ENCODE measurements at places on chromosomes 3 and 15.

- no peak for DNase-seq
Measured at GRCh38 chr3:64023861-64024223, 548 bp upstream of the PSMD6 start.

DNA sequence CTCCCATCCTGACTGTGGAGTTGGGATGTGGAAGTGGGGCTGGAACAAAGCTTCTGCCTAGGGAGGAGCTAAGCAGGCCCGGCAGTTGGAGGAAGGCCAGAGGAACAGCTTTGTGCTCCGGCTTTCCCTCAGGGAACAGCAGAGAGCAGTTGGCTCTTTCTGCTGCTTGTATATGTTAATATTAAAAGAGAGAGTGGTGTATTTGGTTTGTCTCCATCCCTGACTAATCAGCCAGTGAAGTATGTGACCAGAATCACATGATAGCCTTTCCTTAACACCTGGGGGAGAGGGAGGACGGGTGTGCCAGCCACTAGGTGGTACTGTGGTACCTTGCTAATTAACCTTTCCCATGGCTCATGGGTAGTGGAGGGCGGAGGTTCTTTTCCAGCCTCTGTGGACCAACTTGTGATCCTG lies 10.0 kb downstream of the EIF2B5 start:
- peak; percentile 81 for DNase-seq

DNA sequence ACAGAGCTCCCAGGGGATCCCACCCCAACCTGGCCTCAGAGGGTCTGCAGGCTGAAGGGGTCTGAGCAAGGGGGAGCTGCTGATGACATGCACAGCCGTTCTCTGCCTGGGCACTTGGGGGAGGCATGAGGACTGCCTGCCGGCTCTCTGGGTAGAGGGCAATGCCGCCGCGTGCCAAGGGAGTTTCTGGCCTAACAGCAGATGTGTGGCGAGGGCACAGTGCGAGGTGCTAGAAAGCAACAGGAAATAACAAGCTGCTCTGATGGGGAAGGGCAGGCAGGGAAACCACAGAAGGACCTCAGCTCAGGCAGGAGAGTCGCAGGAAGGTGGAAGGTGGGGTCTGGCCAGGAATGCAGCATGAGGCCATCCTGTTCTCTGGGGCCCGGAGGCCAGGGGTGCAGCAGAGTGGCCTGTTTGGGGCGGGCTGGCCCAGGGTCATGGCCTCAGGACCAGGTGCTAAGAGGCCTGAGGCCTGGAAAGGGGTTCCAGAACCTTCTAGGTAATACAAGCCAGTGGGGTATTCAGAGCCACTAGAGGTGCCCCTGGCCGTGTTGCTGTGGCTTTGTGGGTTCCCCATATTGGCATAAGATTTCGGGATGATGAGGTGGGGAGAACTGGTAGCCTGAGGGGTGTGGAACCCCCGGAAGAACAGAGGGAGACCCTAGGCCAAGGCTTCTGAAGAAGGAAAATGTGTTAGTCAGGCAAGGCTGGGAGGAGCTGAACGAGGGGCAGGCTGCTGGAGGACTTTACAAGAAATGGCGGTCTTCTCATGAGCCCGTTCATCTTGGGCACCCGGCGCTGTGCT lies 41.2 kb downstream of the RGMA start:
- DNase-seq = no peak

DNA sequence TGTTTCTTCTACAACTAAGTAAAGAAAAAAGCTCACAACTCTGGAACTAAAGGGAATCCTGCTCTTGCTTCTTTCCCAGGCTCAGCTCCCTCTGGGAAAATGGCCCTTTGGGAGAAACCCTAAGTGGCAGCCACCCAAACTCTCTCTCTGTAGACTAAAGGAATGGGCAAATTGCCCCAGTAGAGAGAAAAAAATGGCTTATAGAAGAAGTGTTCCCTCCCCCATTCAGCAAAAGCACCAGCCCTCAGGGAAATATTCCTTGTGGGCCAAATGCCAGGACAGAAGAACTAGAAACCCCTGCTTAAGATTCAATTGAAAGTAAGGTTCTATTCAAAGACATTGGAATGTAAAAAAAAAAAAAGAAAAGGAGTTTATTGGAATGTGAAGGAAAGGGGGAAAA lies 603.7 kb upstream of the ALCAM start:
- DNase-seq = no peak

- no peak for DNase-seq
Measured at GRCh38 chr3:149647285-149647684, 10.5 kb downstream of the WWTR1 start.

- no peak for DNase-seq
Measured at GRCh38 chr3:133049491-133049890, 11.3 kb downstream of the TMEM108 start.

- DNase-seq = no peak
Measured at GRCh38 chr3:43086460-43087165, 19.3 kb downstream of the POMGNT2 start.

DNA sequence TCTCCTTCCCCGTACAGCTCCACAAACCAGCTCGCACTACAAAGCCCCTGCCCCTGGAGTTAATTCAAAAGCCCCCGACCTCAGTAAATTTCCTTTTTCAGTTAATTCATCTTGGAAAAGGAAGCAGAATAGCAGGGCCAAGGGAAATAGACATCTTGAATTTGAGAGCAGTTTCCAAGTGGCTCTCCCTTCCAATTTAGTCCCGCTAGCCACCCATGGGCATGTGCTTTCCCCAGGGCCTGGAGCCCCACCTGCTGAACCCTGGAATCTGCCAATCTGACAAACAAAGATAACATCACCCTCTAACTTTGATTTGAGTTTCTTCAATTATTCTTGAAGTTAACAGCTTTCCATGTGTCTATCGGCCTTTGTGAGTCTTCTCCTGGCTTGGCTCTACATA lies 31.7 kb downstream of the PRR20G start:
- no peak for DNase-seq

- DNase-seq = no peak
Measured at GRCh38 chr15:88185584-88185983, 71.0 kb downstream of the NTRK3 start.

DNA sequence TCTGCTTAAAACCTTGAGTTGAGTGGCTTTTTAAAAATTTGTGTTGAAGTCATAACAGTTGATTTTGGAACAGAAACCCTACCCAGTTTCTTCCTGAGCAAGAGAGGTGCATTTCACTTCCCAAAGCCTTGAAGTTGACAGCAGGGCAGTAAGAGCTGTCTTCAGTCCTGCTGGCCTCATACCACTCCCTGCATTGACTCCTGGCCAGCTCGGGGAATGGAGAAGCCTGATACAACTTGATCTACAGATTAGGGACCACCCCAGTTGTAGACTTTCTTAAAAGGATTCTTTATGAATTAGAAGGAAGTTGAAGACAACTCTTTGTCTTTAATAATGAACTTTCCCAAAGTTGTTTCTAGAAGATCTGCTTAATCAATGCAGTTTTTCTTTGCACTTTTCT lies 90.6 kb upstream of the FLNB start:
- DNase-seq = no peak

DNA sequence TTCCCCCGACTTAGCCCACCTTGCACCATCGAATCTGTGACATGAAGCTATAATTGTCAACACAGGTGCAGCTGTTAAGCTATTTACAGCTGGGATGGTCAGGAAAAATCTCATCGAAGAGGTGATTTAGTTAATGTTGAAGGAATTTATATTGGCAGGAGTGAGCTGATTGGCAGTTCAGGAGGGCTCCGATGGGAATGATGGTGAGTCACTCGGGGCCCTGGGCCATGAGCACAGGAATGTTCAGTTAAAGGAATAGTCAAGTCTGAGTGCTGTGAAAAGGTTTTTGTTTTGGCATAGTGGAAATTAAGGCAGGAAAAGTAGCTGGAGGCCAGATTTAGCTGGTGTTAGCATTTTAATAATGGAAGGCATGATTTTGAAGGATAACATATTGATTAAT lies 95.7 kb downstream of the OXSM start:
- no peak for DNase-seq

DNA sequence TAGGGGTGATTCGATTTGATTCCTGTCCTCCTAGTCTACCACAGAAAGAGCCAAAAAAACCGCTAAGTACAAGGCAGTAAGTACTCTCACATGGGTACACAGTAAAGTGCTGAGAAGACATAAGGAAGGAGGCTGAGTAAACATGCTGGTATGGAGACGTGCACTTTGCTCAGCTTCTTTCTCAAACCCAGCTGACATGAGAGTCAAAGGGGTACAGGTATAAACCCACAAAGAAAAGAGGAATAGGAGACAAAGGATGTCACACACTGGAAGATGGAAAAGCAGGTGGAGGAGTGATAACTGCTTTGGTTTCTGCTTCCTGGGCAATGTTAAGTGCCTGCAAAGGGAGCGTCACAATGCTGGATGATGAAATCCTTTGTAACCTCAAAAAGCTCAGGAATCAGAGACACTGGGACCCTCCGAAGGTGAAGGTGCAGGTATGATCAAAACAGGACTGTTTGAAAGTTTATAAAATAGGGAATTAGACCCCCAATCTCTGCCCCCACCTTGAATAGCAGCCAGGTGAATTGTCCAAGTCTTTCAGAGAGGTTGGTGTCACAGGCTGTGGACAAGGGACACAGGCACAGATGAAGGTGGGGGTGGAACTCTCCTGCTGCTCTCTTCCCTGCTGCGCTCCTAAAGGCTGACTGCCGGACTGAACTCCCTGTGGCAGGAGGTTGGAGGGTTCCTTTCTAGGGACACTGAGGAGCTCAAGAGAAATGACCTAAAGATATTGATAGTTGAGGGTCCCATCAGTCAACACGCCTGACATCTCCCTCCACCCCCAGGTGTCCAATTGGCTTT lies 101.8 kb downstream of the RAB11A start:
- DNase-seq = no peak

GRCh38 chr3:39855517-39855916 lies 46.1 kb downstream of the MYRIP start:
- no peak for DNase-seq

DNA sequence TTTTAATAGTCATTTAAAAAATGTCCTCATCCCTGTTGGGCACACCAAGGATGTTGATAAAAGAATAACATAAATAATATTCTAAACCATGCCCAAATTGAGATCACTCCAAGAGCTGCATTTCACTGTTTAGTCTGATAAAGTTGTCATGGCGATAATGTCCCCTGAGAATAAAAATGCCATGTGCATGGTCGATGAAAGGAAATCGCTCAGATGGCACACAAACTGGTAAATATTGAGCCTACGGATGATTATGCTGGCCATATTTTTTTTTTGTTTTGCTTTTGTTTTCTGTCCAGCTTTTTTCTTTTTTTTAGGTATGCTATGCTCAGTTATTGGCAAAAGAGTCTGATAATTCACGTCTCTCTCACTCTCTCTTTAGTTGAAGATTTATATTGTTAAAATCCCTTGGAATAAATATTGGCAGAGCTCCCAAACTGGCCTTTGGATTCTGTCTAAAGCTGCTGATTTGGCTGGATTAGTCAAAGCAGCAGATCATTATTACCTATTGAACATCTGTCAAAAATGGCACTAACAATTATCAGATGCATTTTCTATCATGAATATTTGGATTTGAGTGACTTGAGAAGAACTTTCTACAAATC lies 643.8 kb downstream of the SQOR start:
- peak; percentile 81 for DNase-seq

All from NCI-H1105 treated with DMSO at 0.1 percent for 48 hours (cell line).